ENCODE measurements at places on chromosomes 1 and 21. TPM values are rescaled to one million over a fixed set of nuclear protein-coding genes. Genes with fewer than 3 reads are reported as not detected.

Gene KCNN3
- total RNA-seq = not detected

Gene TSPEAR
- total RNA-seq = not detected

Gene KCTD3
- 49.0 TPM for total RNA-seq

Gene MFSD2A
- total RNA-seq = 32.3 TPM

Gene SPOCD1
- 26.3 TPM for total RNA-seq
